ENCODE measurements at places on chromosomes 7 and 10.

- no peak for DNase-seq
Observed at GRCh38 chr10:109993551-109994330, 14.0 kb upstream of the ADD3 start.

DNA sequence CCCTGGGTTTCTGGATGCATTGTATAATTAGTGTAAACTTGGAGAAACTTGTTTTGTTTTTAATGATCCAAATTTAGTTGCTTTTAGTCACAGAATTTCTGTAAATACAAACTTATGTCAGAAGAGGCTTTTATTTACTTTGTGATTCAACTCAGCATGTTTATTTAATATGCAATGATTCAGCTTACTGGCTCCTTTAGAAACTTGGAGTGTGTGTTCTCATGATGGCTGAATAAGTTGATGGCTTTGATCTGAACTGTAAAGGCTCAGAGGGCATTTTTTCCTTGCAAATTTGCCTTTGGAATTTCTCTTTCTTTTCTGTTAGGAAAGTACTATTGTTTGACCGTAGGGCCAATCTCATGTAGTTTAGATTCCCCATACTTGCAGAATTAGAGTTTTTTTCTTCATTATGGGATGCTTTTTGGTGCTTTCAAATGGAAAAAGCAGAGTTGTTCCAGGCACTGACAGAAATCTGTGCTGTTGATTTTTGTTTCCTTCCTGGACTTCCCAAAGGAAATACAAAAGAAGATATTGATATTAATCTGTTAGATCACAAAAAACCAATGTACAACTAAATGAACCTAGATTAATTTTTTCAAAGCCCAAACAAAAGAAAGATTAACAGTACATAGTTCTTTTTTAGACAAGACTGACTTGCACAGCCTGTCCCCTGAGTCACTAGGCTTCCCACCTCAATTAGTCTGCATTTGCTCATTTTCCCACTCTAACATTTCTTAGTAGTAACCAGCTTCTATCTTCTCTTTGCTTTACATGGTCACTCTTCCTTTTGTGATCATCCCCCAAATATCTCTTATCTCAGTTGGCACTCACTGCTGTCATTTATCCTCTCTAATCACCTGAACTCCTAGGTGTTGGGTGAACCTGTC is 96.8 kb upstream of the AGR3 start:
- no peak for DNase-seq

DNA sequence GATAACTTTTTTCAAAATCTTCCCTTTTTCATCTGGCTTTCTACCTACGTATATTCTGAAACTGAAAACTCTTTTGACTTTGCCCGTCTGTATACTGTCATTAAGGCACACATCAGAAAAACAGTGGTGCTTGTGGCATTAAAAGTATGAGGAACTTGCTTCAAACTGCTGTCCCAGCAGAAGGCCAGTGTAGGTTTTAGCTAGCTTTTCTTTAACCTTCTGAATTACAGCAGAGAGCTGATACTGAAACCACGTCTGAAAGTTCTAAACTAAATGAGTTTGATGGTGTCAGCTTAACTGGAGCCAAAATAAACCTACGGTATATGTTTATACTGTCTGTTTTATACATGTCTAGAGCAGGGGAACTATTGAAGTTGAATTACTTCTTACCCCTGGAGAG is 283.4 kb downstream of the TFEC start:
- DNase-seq, result no peak

DNA sequence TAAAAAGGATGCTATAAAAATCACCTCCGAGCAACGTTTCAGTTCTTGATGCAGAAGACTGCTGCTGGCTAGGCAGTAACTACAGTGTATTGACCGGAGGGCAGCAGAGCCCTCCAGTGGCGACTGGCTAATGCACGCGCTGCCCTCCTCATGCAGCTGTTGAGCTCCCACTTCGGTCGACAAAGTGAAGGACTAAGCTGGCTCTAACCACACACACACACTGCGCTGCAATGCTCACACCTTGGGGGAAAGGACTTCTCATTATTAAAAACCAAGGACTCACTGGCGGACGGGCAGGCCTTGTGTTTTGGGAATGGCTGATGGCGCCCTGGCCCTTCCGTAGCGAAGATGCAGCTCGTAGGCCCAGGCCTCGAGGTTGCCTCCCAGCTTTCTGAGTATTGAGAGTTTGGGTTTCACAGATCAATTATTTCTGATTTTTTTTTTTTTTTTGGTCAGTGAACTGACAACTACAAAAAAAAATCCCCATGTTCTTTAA is 120.9 kb upstream of the DIP2C start:
- DNase-seq, result no peak

DNA sequence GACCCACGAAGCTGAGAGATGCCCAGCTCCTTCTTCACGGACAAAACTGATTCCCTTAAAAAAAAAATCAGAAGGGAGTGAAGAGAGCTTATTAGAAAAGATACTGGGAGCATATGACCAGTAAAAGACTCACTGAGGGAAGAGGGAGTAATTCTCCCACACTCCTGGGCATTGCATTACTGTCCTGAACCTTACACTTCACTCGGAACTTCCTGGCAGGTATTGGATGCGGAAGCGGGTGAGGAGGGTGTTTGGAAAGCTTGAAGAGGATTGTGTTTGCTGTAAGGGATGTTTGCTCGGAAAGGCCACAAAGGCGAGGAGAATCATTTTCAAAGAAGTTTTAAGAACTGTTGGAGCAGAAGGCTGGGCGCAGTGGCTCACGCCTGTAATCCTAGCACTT is 375 bp downstream of the HKDC1 start:
- no peak for DNase-seq

DNA sequence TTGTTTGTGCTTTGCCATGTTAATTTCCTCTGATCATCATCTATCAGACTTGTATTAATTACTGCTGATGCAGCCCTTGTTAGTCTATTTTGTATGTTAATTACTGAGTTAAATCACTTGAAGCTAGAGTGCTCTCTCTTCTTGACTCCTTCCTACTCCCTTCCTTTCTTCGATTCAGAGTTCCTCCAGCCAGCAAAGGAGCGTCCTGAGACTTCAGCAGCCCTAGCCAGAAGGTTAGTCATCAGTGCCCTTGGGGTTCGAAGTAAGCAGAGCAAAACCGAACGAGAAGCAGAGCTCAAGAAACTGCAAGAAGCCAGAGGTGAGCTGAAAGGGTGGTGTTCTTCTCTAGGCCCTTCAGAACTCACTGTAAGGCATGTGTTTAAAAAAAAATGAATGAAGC is 32.1 kb downstream of the LOXL4 start:
- DNase-seq, result no peak

Measured in stimulated activated CD8-positive, alpha-beta memory T cell treated with anti-CD3 and anti-CD28 coated beads, Interleukin-12 subunit alpha, Interleukin-12 subunit beta, amount 100 ng/mL, for 4 hours (primary cell).